ENCODE measurements at places on chromosomes 7 and 10. TPM values are rescaled to one million over a fixed set of nuclear protein-coding genes. Genes with fewer than 3 reads are reported as not detected.

DNA sequence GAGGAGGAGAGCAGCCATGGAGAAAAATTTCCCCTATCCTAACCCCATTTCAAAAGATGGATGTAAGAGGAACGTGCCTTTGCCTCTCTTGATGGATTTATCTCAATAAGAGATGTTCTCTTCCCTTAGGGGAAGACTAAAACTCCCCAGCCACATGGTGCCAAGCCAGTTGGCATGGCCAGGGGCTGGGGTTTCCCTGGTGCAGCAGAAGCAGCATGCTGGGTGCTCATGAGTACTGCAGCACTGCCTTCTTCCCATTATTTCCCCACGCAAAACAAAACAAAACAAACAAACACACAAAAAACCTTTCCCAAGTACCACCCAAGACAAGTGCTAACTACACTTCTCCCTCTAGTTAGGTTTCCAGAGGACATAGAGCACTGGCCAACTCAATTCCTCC, 97.2 kb downstream of the DOCK4 start:
- DNase-seq, result no peak

GRCh38 chr10:72044417-72045041, 43.8 kb downstream of the SPOCK2 start:
- no peak for DNase-seq

DNA sequence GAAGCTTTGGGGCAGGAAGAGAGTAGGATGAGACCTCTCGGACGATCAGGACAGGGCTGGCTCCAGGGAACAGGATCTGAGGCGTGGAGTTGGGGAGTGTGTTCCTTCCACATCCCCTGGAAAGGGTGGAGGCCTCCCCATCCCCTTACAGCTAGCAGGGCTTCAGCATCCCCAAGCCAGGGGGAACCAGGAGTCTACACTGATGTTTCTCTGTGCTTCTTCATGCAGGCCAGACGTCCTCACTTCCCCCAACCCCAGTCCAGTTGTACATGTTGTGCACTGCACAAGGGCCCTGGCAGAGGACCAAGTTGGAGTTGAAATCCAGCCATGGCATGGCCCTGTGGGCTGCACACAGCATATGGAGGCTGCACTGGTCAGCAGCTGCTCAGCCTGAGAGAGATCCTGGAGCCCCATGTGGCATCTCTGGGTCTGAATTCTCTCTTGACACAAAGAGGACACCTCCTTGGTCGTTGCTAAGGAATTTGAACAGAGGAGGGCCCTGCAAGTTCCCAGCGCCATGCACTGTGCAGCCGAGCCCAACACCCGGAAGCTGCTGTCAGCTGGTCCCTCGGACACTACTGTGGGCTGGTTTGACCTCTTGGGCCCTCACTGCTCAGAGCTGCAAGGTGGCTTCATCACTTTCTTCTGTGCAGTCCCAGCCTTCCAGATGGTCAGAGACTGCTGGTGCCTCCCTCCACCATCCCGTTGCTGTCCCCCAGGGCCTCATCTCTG, 181.1 kb downstream of the DNAJB6 start:
- no peak for DNase-seq

DNA sequence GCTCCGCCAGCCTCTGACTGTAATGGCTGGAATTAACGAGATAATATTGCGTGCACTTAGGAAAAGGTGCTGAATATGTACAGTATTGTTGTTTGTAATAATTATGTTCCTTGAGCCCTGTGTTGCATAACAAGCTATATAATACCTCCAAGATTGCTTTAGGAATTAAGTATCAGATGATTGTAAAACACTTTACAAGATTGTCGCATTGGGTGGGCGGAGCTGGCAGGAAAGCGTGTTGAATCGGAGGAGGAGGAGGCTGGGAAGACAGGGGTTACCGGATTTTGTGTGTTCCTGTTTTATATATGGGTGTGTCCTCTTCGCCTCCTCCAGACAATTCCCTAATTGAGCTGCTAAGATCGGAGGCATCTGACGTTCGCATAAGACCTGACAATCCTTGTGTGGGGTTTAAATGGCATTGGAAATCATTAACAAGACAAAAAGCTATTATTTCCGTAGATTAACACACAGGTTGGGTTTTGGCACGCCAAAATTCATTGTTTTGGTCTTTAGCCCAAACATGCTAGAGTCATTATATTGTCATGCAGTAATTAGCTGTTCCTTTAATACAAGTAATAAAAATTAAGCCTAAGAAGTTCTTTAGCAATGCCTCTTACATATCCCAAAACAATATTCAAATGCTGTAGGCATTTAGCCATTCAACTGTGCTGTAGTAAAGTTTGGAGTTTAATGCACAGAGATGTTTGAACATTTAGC, 192.9 kb upstream of the SH2B2 start:
- DNase-seq, result no peak

Gene SNCG
- 4.3 TPM for polyA plus RNA-seq

Gene SLC26A5
- polyA plus RNA-seq, result 1.4 TPM

DNA sequence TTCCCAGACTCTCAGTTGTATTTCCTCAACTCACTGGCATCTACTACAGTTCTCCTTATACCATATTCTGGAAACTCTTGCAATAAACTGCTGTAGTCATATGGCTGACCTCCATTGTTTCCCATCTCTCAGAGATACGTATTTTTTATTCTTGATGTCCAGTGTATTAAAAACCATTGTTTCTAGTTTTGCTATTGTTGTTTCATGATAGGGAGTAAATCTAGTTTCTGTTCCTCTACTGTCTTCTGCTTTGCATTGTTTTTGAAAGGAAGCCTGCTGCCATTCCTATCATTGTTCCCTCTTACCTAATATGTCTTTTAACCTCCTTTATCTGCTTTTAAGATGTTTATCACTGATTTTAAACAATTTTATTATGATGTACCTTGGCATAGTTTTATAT, 255.0 kb downstream of the ADK start:
- no peak for DNase-seq

Data from left lung (tissue), 14 donors.